Stimulated activated CD4-positive, alpha-beta T cell treated with anti-CD3 and anti-CD28 coated beads, TNF-alpha, amount 100 ng/mL, for 1 hour (primary cell): ENCODE measurements at places on chromosomes 2 and 18.

DNA sequence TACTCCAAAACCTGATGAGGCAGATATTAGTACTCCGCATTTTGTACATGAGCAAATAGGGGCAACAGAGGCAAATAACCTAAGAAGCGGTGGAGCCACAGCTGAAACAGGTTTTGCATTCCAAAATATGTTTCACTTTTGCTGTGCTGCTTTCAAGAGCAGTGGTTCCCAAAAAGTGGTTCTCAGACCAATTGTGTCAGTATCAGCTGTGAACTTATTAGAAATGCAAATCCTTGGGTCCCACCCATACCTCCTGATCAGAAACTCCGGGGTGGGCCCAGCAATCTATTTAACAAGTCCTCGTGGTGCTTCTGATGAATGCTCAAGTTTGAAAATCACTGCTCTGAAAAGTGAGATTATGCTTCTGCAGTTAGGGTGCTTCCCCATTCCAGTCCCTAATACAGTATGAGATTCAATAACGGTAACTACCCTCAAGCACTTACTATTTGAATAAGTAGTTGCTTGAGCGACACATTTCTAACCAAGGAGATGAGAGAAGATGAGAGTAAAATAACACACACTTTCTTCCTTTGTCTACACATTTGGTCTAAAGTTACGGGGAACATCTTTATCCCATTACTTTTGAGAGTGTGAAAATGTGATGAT is 17.8 kb upstream of the TCF4 start:
- no peak for DNase-seq

GRCh38 chr2:19942199-19942598 is 40.4 kb upstream of the TTC32 start:
- DNase-seq: no peak

DNA sequence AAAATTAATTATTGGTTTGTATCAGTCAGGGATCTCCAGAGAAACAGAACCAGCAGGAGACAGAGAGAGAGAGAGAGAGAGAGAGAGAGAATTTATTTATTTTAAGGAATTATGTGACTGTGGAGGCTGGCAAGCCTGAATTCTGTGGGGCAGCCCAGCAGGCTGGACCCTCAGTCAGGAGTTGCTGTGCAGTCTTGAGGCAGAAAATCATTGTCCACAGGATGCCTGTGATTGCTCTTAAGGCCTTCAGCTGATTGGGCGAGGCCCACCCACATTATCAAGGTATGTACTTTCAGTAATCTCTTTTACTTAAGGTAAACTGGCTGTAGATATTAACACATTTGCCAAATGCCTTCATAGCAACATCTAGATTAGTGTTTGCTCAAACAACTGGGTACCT is 155.3 kb downstream of the SEPTIN10 start:
- no peak for DNase-seq

GRCh38 chr18:26547646-26548414 is 523 bp downstream of the KCTD1 start:
- DNase-seq: no peak

DNA sequence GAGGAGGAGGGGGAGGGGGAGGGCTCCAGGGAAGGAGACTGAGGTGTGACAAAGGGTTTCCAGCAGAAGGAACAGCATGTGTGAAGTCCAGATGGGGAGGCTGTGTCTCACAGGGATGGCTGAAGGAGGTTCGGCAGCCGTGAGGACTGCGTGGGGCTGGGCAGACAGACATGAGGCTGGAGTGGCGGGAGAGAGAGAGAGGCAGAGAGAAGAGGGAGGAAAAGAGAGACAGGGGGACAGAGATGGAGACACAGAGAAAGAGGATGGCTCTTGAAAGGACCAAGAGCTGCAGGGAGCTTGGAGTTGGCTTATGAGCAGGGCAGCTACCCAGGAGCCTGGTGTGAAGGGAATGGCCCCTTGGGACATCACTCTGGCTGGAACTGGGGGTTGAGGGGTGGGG is 138.9 kb upstream of the ASB18 start:
- DNase-seq: no peak

DNA sequence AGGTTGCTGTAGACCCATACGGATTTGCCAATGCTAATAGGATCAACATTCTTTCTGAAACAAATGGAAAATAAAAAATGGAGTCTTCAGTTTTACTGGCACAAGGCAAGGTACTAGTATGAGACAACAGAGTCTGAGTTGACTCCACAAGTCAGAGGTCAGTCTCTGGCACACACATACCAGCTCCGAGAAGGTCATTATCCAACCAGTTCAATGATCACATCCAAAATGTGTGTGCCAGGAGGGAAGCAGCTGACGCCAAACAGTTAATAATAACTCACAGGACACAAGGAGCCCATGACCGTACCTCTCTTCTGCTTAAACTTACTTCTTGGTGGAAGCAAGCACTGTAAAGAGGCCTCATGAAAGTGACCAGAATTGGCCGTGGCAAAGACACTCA is 528.6 kb downstream of the ZNF516 start:
- DNase-seq: no peak

DNA sequence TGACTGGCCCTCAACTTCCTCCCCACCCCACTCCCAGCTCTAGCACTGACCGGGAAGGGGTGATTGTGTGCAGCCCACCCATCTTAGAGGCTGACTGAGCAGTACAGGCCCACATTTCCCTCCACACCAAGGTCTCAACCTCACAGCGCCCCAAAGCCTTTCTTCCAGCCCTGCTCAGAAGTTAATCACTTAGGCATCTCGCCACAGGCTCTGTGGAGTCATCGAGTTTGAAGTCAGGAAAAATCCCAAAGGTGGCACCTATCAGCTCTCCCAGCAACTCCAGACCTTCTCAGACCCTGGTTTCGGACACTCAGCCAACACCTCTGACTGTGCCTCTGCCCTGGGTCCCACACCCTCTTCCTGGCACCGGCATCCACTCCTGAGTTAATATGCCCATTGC is 43.0 kb upstream of the GLI2 start:
- DNase-seq: no peak

DNA sequence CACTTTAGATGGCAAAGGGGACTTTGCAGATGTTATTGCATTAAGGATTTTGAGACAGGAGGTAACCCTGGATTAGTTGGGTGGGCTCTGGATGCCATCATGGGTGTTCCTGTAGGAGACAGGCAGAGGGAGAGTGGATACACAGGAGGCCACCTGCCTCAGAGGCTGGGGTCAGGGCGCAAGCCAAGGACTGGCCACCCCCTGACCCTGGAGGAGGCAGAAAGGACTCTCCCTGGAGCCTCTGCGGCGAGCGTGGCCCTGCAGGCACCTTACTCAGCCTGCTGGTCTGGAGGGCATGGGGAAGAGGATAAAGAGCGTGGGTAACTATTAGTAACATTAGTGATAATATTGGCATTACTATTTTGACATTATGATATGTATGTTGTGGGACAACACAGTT is 21.6 kb upstream of the OTOS start:
- no peak for DNase-seq

DNA sequence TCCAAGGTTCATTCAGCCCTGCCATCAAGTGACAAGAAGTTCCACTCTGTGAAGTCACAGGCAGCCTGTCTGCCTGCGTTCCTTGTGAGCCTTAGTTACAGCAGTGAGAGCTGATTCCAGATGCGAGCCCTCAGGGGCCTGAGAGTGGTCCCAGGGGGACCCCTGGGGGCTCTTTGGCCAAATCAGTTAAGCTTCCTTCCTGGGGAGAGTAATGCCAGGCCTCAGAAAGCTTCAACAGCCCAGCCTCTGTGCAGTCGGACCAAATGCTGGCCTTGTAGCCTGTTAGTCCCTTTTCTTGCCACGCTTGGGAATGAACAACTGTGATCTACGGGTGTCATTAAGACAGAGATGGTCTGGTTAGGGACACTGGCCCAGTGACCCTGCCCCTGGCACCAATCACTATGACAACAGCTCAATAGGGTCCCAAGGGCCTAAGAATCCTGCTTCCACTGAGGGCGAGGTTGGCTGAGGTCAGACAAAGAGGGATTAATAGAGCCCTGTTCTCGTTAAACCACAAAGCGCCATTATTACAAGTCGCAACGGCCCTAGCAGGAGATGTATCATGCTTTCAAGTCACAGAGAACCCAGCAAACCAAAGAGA is 50.9 kb downstream of the HS1BP3 start:
- no peak for DNase-seq

GRCh38 chr2:146847846-146848245 is 997.0 kb upstream of the ACVR2A start:
- DNase-seq: no peak

DNA sequence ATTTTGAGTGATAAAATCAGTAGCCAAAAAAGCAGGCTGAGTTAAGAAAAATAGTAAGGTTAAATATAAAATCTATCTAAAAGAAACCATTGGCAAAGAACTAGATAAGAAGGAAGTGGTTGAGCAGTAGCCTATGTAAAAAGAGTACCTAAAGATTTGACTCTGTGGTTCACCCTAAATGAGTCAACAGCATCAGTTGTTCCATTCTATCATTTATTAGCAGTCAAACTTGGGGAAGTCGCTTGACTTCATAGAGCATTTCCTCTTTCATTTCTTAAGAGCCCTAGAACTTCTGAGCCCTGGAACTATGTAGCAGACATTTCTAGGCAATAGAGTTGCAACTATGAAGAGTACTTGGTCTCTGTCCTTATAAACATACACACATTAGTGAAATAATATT is 381.7 kb downstream of the NUP35 start:
- no peak for DNase-seq

- no peak for DNase-seq
Observed at GRCh38 chr18:77138270-77138669, 5.7 kb upstream of the MBP start.

DNA sequence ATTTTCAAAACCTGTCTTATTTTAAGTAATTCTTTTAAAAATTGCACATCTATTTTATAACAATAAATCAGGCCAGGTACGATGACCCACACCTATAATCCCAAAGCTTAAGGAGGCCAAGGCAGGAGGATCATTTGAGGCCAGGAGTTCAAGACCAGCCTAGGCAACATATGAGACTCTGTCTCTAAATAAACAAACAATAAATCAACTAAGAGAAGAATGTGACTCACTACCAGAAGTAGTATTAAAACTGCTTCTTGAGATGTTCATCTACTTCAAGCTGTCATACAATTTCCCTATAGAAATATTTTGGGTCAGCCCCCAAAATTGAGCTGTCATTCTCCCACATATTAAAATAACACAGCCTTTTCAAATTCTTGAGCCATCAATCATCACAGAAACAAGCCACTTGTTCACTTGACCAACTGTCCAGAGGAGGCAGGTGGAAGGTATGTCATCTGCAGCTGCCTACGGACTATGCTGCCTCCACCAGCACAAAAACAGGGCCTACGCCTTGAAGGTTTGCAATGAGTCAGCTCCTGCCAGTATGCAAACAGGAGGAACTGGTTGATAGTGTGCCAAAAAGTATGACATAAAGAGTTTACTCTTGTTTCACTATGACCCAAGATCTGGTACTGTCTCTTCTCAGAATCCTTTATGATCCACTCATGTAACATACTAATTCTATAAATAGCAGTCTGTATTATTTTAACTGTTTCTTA is 33.6 kb downstream of the KIDINS220 start:
- no peak for DNase-seq

DNA sequence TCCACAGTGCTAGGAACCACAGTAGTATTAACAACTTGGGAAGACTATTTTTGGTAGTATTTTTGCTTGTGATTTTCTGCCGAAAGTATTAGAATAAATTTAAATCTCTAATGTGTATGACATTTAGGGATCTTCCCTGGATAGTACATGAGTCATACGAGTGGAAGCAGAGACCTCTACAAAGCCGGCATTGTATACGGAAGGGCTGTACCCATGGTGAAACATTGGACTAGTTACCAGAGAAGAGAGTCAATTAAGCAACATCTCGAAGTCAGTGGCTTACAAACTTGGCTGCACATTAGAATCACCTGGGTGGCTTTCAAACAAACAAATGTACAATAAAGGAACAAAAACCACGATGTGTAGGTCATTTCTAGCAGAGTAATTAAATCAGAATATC is 1131.7 kb upstream of the LRRTM1 start:
- no peak for DNase-seq

- DNase-seq: no peak
Observed at GRCh38 chr2:21228041-21228895, 104.5 kb downstream of the TDRD15 start.

GRCh38 chr2:54077088-54077900 is 38.1 kb upstream of the ACYP2 start:
- DNase-seq: no peak

GRCh38 chr2:11920993-11921583 is 174.7 kb downstream of the LPIN1 start:
- no peak for DNase-seq

DNA sequence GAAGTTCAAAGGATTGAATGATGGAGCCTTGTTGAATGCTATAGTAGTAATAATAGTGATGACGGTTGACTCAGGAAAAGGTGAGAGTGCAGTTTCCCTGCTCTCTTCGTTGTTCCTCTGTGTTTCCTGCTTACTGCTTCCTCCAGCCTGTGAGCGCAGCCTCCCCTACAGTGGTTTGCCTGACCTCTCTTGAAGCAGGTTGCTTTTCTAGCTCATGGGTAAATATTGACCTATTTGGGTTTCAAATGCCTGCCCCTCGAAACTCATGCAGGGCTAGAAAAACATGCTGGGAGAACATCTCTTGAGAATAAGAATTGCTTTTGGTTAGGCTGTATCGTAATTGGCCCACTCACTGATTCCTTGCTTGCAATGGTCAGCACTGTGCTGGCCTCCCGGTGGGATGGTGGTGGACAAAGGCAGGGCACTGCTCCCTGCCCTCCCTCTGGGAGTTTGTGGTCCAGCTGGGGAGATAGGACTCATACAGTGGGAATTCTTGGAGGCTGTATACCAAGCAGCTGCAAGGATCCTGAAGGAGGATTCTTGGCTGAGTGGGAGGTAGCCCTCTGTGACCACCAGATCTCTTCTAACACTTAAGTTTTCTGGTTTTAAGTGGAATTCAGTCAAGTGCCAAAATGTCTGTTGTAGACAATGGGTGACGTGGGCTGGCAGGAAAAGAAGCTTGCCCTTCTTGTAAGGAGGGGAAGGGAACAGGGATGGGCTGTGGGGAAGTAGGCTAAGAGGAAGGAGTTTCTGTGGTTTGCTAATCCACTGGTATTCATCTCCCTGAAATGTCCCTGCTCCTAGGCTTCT is 5.4 kb upstream of the RNF181 start:
- no peak for DNase-seq

DNA sequence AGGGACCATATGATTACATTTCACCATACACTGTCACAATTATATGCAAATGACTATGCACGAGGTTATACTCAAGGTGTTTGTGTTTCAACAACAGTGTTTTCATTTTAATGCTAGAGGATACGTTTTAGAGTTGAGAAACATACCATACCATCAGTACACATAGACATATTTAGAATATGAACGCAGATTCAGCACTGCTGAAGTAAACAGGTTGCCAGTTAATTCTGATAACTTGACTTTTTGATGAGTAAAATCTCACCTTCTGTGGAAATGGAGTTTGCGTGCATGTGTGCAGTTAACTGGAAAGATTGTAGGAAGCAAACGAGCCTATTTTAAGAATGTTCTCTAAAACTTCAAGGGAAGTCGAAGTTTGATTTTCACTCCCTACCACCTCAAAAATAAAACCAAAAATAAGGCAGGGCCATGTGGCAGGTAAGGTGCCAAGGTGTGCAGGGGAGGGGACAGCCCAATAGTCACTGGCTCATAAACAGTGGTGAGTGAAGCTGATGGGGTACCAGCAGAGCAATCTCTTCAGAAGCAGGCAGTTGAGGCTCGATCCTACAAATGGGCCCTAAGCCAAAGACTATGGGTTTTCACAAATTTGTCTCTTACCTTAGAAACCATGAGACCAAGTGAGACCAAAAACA is 213.1 kb downstream of the IKZF2 start:
- no peak for DNase-seq
